ENCODE measurements at places on chromosomes 7 and 10.
A peak's percentile ranks its signal among the peaks of the same experiment; 100 is the strongest.

DNA sequence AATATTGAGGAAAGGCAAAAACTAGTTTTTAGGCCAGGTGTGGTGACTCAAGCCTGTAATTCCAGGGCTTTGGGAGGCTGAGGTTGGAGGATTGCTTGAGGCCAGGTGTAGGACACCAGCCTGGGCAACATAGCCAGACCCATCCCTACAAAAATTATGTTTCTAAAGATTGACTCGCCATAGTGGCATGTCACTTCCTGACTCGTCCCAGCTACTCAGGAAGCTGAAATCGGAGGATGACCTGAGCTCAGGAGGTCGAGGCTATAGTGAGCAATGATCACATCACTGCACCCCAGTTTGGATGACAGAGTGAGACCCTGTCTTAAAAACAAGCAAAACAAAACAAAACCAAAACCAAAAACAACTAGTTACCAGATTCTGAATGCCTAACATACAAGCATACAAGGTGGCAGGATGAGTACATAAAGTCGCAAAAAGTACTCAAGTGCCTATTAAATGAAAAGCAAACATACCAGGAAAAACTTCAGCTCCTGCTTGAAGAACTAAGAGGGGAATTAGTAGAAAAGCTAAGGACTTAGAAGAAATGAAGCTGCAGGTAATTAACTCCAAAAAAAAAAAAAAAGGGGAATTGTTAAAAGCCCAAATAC is 14.1 kb downstream of the ZNF398 start:
- peak; percentile 61 for DNase-seq

GRCh38 chr7:26547156-26547555 is 255.5 kb downstream of the SNX10 start:
- DNase-seq, result no peak

DNA sequence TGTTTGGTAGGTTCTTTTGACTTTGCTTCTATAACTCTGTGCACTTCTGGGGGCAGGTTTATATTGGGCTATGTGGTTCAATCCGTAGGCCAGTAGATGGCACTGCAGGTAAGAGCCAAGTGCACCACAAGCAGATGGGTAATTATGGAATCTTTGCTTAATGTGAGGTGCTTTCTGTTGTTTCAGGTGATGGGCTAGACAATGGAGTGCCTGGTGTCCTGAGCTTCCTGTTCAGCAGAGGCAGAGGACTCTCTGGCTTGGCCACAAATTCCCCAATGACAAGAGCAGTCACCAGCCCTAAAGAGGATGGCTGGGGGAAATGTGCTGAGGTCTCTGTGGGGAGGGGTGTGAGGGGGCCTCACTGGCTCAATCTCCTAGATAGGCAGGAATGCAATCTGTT is 455.0 kb downstream of the CCSER2 start:
- DNase-seq, result no peak

DNA sequence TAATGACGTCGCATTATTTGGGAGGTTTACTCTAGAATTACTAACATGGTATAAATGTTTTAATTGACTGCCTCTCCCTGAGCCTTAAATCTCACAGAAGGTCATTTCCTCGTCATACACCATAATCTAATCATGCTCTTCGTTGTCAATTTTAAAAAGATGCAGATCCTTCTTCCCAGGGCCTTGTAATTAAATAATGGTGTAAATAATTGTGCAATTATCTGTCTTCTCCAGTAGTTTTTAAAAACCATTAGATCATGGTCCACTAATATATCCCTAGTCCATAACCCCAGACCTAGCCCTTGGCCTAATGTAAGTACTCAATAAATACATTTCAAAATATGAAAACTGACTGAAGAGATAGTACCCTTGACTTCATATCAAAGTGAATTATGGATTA is 181.5 kb upstream of the GNAI1 start:
- DNase-seq, result no peak

DNA sequence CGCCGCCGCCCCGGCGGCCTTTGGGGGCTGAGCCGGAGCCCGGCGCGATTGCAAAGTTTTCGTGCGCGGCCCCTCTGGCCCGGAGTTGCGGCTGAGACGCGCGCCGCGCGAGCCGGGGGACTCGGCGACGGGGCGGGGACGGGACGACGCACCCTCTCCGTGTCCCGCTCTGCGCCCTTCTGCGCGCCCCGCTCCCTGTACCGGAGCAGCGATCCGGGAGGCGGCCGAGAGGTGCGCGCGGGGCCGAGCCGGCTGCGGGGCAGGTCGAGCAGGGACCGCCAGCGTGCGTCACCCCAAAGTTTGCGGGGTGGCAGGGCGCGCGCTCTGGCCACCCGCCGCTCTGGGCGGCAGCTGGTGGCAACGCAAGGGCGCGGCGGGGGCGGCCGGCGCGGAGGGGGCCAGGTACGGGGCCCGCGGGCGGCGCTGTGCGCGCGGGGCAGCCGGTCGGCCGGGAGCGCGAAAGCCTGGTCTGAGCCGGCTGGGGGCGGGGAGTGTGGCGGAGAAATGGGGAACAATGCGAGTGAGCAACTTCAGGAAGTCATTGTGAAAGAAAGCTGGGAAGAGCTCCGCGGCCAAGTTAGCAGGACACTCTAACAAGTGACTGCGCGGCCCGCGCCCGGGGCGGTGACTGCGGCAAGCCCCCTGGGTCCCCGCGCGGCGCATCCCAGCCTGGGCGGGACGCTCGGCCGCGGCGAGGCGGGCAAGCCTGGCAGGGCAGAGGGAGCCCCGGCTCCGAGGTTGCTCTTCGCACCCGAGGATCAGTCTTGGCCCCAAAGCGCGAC is at the start of gene IKZF1:
Gene IKZF1, plus strand, starts transcription at position 588 of the 782 bp plus-strand sequence. CDS start 14,346 bp downstream, outside the sequence.
- no peak for DNase-seq

DNA sequence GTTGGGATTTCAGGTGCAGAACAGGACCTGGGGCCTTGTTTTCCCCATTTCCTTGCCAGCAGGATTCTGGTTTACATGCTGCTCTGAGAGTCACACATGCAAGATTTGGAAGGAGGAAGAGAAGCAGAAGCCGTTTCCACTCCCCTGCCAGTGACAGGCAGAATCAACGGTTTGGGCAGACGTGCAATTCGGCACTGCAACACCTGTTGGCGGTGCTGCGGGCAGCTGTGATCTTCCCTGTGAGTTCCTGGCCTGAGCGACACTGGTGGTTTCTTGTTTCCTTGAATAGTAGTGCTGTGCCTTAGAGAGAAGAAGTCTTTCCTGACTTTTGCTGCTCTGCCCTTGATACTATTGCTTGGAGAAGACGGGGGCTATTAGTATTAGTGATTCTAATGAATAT is 1126.2 kb downstream of the TYW1 start:
- no peak for DNase-seq

DNA sequence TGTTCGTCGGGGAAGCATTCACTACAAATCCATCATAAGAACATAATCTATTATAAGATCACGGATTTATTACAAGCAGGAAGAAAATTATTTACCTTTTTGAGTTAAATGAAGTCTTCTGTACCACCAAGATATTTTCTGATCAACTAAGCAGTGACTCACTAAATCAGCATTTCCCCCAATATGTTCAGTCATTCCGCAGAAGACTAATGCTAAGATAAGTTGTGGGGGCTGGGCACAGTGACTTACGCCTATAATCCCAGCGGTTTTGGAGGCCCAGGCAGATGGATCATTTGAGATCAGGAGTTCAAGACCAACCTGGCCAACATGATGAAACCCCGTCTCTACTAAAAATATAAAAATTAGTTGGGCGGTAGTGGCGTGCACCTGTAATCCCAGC is 144.2 kb upstream of the EGR2 start:
- peak; percentile 51 for DNase-seq

- peak; percentile 25 for DNase-seq
Observed at GRCh38 chr7:151114151-151115090, 28.1 kb downstream of the AGAP3 start.

GRCh38 chr7:110868458-110868857 is 222.5 kb upstream of the LRRN3 start:
- peak; percentile 59 for DNase-seq

DNA sequence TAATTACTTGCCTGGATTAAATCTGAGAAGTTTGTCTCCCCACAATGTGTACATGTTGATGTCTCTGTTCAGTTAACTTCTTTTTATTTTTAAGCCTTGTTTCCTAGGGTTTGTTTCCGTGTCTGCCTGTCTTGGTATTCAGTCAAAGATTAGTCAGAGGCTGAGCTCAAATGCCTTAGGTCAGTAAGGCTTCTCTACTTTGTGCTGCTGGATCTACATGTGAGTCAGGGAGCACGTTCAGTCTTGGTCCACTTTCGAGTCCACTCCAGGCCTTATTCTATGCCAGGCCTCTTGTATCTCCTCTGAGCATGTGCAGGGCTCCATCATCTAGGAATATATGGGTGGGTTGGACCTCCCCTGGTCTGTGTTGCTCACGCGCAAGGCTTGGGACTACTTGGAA is 93.3 kb upstream of the FZD8 start:
- peak; percentile 73 for DNase-seq
